ENCODE measurements at places on chromosomes 7 and 10. TPM values are rescaled to one million over a fixed set of nuclear protein-coding genes. Genes with fewer than 3 reads are reported as not detected.

SFMBT2 gene
- total RNA-seq, result 1.7 TPM

ATP5F1C gene
- total RNA-seq, result 312 TPM

LRMDA gene
- total RNA-seq, result 5.5 TPM

SDK1 gene
- 20.0 TPM for total RNA-seq

GRID2IP gene
- 1.4 TPM for total RNA-seq

- peaks cover 8% of the 10 kb centered on the region for H3K36me3 ChIP-seq
- no peak overlapping the region for H3K4me3 ChIP-seq
- H3K4me1 ChIP-seq, result no peaks in the 10 kb centered on the region
- H3K27me3 ChIP-seq, result no peaks in the 10 kb centered on the region
- no peak overlapping the region for H3K27ac ChIP-seq
Measured at GRCh38 chr7:26850193-26850651, 14.2 kb downstream of the SKAP2 start.

GRCh38 chr7:36638140-36638539 lies 86.2 kb downstream of the AOAH start:
- DNase-seq, result no peak
- no peak overlapping the region for H3K4me3 ChIP-seq
- H3K27ac ChIP-seq, result no peak overlapping the region
- H3K36me3 ChIP-seq, result no peaks in the 10 kb centered on the region

DNA sequence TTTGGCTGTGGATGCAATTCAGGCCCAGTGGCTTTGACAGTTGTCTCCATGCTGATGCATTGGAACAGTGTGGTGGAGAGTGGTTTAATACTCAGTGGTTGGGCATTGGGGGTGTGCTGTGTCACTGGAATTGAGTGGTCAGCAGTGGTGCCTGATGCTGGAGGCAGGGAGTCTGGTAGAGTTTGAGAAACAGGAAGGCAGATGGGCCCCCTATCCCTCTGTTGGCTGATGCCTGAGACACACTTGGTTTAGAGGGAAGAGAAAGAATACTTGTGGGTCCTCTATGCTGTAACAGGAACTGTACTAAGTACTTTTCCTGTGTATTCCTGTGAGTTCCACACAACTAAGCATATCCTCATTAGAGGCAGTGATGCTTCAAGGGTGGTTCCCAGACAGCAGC lies 55.4 kb downstream of the EEPD1 start:
- H3K27ac ChIP-seq, result peak overlapping the region; percentile 72
- H3K4me3 ChIP-seq, result no peak overlapping the region
- H3K27me3 ChIP-seq, result no peaks in the 10 kb centered on the region
- peaks cover 14% of the 10 kb centered on the region for H3K36me3 ChIP-seq
- peaks cover 63% of the 10 kb centered on the region for H3K4me1 ChIP-seq
- DNase-seq, result no peak

DNA sequence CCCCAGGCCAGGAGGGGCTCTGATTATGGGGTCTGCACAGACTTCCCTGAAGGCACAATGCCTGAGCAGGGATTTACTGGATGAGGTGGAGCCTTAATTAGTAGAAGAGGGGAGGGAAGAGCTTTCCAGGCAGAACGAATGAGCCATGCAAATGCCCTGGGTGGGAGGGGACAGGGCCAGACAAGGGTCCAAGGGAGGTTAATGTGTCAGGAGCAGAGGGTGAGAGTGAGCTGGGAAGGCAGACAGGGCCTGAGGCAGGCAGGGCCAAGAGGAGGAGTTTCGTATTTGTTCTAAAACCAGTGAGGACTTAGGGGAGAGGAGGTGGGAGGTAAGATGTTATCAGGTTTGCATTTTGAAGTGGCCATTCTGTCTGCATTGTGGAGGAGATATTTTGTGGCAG lies 65.3 kb downstream of the NPY start:
- no peak overlapping the region for H3K27ac ChIP-seq
- DNase-seq, result no peak
- no peaks in the 10 kb centered on the region for H3K4me1 ChIP-seq
- H3K36me3 ChIP-seq, result no peaks in the 10 kb centered on the region
- H3K4me3 ChIP-seq, result no peak overlapping the region

- H3K27ac ChIP-seq, result no peak overlapping the region
- H3K4me1 ChIP-seq, result peaks cover 8% of the 10 kb centered on the region
- H3K4me3 ChIP-seq, result no peak overlapping the region
- DNase-seq, result no peak
- no peaks in the 10 kb centered on the region for H3K36me3 ChIP-seq
Measured at GRCh38 chr7:82012453-82012852, 242.6 kb upstream of the HGF start.

GRCh38 chr10:15433850-15434537 lies 62.9 kb upstream of the FAM171A1 start:
- H3K4me3 ChIP-seq, result peak overlapping the region; percentile 40
- peak; percentile 58 for DNase-seq
- H3K27ac ChIP-seq, result no peak overlapping the region
- H3K4me1 ChIP-seq, result no peaks in the 10 kb centered on the region
- H3K27me3 ChIP-seq, result peaks cover 19% of the 10 kb centered on the region
- H3K36me3 ChIP-seq, result no peaks in the 10 kb centered on the region

GRCh38 chr7:95530881-95531280 lies 45.1 kb downstream of the ASB4 start:
- H3K27me3 ChIP-seq, result no peaks in the 10 kb centered on the region
- no peak for DNase-seq
- peaks cover 17% of the 10 kb centered on the region for H3K4me1 ChIP-seq
- H3K36me3 ChIP-seq, result no peaks in the 10 kb centered on the region

GRCh38 chr10:124740369-124741280 lies 3.6 kb downstream of the FAM53B start:
- H3K27me3 ChIP-seq, result no peaks in the 10 kb centered on the region
- H3K27ac ChIP-seq, result no peak overlapping the region
- peaks cover 15% of the 10 kb centered on the region for H3K36me3 ChIP-seq
- H3K4me1 ChIP-seq, result peaks cover 29% of the 10 kb centered on the region

DNA sequence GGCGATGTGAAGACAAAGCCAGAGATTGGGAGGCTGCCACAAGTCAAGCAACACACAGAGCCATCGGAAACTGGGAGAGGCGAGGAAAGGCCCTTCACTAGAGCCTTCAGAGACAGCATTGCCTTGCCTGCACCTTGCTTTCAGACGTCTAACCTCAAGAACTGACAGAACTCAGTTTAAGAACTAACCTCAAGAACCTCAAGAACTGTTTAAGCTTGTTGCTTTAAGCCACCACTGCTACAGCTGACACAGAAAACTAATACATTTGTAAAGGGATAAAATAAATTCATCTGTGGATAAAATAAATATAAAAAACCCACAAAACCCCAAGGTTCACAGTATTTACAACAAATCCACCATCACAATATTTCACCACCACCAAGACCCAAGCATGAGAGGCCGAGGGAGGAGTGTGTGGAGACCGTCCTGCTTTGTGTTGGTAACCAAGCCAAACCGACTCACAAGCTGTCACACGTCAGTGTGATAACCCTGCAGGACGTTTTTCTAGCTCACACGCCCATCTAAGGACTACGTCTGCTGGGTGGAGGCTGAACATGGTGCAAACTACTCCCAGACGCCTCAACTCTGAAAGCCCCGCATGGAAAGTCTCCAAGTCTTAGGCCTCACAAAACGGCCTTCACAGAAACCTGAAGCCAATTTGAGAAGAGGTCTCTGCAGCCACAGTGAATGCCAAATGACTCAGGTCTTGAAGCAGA lies 116.8 kb downstream of the ABLIM1 start:
- peaks cover 44% of the 10 kb centered on the region for H3K4me1 ChIP-seq
- H3K27me3 ChIP-seq, result no peaks in the 10 kb centered on the region
- no peak for DNase-seq
- H3K4me3 ChIP-seq, result no peak overlapping the region
- H3K36me3 ChIP-seq, result peaks cover 5% of the 10 kb centered on the region

Measured in Calu3 (cell line).